H7 (cell line): ENCODE measurements at places on chromosomes 1 and 21. TPM values are rescaled to one million over a fixed set of nuclear protein-coding genes. Genes with fewer than 3 reads are reported as not detected.

The PLEKHA6 gene
- total RNA-seq = 3.0 and 5.1 TPM in 2 replicates

The PODN gene
- total RNA-seq = not detected in 2 replicates

The NUP210L gene
- total RNA-seq = 0.03 TPM in 1 of 2 replicates, not detected in the other

The CASQ2 gene
- 0.03 TPM in 1 of 2 replicates, not detected in the other for total RNA-seq

The NCDN gene
- total RNA-seq = 41.9 and 50.9 TPM in 2 replicates
